Activated naive CD8-positive, alpha-beta T cell treated with anti-CD3 and anti-CD28 coated beads, Interleukin-2, amount 10 ng/mL, durations not matched to agents 7 days and 5 days (primary cell): ENCODE measurements at places on chromosomes 16 and 17. TPM values are rescaled to one million over a fixed set of nuclear protein-coding genes. Genes with fewer than 3 reads are reported as not detected.

GRCh38 chr17:62587554-62587953 lies 39.9 kb upstream of the MRC2 start:
- no peak for DNase-seq

TBC1D3K gene
- total RNA-seq: not detected

KRTAP4-9 gene
- not detected for total RNA-seq

DNA sequence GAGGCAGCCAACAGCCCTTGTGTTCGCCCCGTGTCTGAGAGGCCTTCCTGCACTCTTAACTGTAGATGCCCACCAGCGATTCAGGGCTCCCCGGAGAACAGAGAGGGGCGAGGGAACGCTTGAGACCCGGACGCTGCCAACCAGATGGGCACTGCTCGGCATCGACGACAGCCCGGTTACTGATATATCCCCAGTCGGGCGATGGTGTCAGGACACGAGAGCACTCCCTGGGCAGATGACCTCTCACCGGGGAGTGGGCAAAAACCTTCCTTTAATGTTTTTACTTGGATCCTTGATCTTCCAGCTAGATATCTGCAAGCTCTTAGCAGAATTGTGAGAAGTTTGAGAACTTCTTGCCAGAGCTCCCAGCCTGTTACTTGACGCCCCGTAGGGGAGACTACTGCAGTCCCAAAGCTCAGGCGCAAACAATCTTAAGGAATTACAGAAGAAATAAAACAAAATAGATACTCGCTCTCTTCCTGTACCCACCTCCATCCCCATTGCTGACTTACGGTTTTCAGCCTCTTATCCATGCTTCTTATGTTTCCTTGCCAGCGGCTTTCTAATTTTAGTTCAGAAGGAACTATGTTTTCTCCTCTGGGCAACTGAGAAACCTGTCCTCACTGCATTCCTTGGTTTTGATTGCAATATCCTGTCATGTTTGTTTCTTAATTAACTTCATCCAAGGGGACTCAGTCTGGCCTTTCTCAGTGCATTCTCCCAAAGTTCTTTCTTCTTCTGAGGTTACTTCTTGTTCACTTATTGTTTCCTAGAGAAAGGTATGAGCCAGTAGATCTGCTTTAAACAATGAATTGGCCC lies 845 bp downstream of the SP2 start:
- DNase-seq: no peak

DNA sequence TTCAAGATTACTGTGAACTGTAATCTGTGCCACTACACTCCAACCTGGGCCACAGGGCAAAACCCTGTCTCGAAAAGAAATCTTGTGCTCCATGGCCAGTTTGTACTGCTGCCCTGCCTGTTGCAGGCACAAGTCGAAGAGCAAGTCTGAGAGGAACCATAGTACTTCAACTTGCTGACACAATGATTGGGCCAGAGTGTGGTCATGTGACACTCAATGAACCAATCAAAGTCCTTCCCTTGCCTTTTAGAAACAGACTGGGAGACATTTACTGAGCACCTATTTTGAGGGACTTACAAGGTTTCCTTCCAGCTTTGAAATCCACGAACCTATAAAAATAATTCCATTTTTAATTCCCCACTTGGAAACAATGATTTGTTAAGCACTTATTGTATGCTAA lies 39.8 kb upstream of the TMC5 start:
- DNase-seq: no peak

DNA sequence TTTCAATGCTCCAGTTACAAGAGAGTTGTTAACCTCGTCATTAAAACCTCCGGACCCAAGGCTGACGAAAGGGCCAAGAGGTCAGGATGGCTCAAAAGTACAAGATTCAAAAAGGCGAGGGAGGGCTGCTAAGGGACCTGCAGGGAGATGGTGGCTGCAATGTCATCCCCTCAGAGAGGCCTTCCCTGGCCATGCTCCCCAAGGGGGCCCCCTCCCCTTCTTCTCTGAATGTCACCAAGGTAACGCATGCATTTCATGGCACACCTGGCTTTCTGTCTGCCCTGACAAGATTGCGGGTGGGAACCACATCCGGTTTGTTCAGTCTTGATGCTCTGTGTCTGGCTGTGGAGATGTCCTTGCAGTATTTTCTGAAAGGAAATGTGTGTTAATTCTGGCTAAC lies 89.9 kb downstream of the C16orf78 start:
- DNase-seq: peak; percentile 77

TMEM132E gene
- total RNA-seq: 0.06 TPM

DNA sequence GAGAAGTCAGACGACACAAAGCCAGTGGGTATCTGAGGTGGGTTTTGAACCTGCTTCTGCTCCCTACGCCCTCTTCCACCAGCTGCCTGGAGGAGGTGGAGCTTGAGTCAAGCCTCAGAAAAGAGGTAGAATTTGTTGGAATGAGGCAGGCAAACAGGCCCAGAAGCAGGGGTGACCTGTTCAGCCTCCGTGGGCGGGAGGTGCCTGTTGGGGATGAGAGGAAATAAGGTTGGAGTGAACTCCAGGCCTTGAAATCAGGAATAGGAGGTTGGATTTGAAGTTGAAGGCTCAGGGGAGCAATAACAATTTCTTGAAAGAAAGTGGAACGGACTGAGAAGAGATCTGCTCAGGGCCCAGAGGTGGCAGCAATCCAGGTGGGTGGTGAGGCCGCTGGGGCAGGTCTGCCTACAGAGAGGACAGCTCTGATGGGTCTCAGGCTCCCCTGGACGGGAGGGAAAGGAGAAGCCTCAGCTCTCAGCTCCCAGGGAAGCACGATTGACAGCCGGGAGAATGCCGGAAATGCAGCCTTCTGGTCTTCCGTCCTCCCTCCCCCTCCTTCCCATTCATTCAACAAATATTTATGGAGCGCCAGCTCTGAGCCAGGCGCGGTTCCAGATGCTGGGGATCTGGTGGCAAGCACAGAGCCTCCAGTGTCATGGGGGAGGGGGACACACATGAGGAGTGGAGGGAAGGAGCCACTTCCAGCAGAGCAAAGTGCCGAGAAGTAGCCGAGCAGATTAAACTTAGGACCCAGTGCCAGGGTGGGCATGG lies 61.9 kb upstream of the CIBAR2 start:
- DNase-seq: no peak

- DNase-seq: no peak
These were observed 32.2 kb upstream of the TMEM220 start for GRCh38 chr17:10762037-10762436.

- no peak for DNase-seq
These were observed 47.5 kb upstream of the RRN3 start for GRCh38 chr16:15141586-15141985.
